ENCODE measurements at places on chromosomes 7 and 10.

DNA sequence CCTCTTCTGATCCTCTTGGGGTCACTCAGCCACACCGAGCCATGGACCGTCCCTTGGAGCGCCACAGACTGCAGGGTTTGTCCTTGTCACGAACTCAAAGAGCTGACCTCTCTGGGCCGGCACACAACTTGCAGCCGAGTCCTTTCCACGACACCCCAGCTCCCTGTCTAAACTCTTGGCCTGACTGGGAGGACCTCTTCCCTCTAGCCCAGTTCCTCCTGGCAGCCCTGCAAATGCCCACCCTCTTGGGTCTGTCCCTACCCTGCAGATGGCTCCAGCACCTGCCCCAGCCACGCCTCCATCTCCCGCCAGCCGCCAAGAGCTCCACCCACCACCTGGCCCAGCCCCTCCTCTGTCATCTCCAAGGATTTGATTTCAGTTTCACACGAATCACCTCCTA lies 339.2 kb downstream of the DNAJB6 start:
- DNase-seq = no peak

DNA sequence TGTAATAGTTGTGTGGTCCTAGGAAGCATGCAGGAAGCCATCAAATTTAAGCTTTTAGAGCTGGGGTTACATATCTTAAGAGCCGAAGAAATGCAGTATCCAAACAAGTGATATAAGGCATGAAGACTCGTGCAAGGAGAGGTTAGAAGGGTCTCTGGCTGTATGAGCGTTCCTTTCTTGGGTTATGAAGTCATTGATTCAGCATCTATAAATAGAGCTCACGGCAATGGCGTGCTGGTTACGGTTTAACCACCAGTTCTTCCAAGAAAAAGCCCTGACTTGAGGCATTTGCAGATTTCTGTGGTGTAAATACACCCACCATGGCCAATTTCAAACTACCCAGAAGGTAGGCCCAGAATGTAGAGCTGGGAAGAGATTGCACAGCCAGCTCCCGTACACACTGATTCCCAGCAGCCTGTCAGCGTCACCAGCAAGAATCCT lies 72.0 kb upstream of the KAT6B start:
- DNase-seq = no peak

- DNase-seq = no peak
Observed at GRCh38 chr10:103750836-103751235, 104.5 kb downstream of the SH3PXD2A start.

DNA sequence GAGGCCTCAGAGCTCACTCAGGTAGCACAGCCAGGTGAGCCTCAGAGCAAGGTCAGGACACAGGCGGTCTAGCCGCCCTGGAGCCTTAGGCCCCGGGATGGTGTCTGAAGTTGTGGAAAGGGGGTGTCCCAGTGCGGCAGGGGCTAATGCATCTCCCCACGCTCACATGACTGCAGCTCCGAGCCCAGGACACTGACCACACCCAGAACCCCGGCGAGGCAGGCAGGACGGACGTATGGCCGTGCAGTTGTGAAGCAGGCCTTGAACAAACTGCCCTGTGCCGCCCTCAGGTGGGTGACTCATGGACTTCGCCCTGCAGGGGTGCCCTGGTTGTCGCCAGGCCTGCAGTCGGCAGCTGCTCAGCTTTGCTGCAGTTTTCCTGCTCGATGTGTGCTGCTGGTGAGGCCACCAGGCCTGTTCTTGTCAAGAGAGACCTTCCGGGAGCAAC lies 5.0 kb upstream of the PRKAR1B start:
- DNase-seq = no peak

- no peak for DNase-seq
Observed at GRCh38 chr7:155963771-155964195, 151.5 kb upstream of the SHH start.

- DNase-seq = no peak
Observed at GRCh38 chr10:74922921-74923320, 96.5 kb downstream of the KAT6B start.

- no peak for DNase-seq
Observed at GRCh38 chr10:116620423-116621400, at the start of gene PNLIPRP2. Gene PNLIPRP2 (plus strand): TSS chr10:116620953.

DNA sequence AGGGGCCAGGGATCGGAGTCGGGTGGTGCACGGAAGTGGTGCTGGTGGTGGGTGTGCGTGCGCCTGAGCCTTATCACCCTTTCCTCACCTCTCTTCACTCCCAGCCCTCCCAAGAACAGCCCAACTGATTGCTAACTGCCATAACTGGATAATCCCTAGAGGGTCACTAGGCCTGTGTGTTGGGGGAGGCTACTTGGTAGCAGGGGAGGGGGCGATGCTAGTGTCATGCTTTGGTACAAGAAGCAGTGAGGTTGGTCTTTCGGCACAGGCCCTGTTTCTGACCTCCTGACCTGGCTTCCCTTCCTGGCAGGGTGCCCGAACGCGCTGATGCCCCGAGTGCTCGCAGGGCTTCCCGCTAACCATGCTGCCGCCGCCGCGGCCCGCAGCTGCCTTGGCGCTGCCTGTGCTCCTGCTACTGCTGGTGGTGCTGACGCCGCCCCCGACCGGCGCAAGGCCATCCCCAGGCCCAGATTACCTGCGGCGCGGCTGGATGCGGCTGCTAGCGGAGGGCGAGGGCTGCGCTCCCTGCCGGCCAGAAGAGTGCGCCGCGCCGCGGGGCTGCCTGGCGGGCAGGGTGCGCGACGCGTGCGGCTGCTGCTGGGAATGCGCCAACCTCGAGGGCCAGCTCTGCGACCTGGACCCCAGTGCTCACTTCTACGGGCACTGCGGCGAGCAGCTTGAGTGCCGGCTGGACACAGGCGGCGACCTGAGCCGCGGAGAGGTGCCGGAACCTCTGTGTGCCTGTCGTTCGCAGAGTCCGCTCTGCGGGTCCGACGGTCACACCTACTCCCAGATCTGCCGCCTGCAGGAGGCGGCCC lies 652 bp downstream of the KAZALD1 start:
- DNase-seq = peak; percentile 32

GRCh38 chr7:85095366-85095765 lies 91.5 kb downstream of the SEMA3D start:
- DNase-seq = no peak

- no peak for DNase-seq
Observed at GRCh38 chr10:24483701-24484100, 240.0 kb downstream of the ARHGAP21 start.

GRCh38 chr10:74992068-74992467 lies 119.4 kb upstream of the SAMD8 start:
- DNase-seq = no peak

- DNase-seq = no peak
Observed at GRCh38 chr10:35172574-35172973, 45.9 kb downstream of the CREM start.

GRCh38 chr10:109592391-109592790 lies 330.9 kb downstream of the XPNPEP1 start:
- DNase-seq = no peak

- DNase-seq = no peak
Observed at GRCh38 chr7:17422966-17423365, 124.5 kb downstream of the AHR start.

DNA sequence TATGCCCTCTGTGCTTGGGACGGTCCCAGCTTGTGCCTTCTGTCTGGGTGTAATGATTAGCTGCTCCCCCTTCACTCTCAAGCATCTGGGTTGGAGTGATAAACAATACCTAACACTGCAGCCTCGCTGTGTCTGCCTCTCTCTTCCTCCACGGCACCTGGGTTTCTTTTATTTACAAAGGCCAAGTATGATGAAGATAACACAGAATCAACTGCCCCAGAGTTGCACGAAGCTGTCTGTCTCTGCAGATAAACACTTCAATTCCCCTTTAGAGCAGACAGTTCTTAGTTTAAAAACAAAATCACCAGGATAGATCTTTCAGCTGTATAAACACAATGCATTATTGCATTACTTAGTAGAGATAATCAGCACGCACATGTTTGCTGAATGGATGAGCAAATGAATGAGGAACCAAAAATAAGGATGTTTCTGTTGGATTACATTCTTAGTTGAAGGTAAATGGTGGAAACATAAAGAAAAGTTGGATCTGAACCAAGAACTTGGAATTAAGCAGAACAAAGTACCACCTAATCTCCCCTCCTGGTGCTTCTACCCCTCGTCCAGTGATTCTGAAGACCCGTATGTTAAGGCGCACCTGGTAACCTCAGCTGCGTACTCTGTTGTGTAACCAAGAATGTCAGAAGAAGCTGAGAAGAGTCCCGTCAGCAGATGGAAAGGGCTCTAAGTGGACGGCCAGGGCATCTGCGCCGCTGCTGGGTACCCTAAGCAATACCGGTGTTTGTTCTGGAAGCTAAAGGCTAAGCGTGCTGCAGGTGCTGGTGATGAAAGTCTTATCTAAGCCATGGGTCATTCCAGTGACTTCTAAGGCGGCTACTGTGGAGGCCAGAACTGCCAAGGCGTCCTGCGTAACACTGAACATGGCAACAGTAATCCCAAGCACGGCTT lies 26.6 kb downstream of the INSIG1 start:
- no peak for DNase-seq

DNA sequence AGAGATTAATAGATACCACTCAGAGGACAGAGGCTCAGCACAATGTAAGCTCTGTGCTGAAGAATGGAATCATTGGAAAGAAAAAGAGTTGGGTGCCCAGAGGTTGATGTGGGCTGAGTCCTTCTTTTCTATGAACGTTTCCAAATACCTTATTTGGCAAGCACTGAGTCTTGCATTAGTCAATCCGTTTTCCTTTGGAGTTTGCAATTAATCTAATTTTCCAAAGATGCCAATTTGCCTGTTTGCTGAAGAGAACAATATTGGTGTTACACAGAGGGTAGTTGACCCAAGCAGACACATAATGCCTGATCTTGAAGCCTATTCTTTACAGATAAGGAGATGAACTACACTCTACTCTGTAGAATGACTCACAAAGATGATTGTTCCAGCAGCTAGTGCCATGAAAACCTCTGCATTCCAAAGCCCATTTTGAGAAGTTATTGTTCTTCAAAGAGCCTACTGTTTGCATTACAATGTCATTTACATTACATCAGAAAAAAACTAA lies 55.4 kb upstream of the MET start:
- no peak for DNase-seq

DNA sequence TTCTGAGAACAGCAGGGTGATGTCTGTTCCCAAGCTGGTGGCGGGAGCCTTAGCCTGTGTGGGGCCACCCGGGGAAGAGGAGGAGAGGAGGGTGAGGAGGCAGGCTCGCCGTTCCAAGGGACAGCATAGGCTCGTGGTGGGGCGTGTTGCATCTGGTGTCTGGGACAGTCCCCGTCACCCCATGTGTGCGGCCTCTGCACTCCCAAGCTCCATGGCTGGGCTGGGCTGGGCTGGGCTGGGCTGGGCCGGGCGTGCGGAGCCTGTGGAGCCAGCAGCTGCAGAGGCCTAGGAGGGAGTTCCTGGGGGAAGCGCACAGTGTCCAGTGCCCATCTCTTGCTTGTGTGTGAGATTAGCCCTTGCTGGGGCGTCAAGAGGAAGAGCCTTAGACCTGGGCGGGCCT lies 20.9 kb upstream of the TTYH3 start:
- no peak for DNase-seq

- DNase-seq = no peak
Observed at GRCh38 chr7:8035647-8036518, 67.3 kb downstream of the GLCCI1 start.

GRCh38 chr7:78585980-78586379 lies 787.4 kb downstream of the PHTF2 start:
- no peak for DNase-seq

DNA sequence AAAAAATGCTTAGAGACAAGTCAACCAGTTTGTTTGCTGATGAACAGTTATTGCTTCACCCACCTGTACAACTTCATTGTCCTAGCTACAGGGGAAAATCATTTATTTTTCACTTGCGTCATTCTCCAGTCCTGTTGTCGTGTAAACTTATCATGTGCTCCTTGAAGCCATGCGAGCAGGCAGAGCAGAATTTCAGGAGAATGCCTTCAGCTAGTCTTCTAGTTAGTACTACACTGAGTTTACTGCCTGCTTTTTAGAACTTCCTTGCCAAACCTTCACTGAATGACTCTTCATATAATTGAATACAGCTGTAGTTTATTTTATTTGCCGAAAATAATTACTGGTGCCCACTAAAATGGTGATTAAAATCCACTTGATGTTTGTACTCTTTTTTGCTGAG lies 15.6 kb downstream of the RPA3 start:
- DNase-seq = no peak

DNA sequence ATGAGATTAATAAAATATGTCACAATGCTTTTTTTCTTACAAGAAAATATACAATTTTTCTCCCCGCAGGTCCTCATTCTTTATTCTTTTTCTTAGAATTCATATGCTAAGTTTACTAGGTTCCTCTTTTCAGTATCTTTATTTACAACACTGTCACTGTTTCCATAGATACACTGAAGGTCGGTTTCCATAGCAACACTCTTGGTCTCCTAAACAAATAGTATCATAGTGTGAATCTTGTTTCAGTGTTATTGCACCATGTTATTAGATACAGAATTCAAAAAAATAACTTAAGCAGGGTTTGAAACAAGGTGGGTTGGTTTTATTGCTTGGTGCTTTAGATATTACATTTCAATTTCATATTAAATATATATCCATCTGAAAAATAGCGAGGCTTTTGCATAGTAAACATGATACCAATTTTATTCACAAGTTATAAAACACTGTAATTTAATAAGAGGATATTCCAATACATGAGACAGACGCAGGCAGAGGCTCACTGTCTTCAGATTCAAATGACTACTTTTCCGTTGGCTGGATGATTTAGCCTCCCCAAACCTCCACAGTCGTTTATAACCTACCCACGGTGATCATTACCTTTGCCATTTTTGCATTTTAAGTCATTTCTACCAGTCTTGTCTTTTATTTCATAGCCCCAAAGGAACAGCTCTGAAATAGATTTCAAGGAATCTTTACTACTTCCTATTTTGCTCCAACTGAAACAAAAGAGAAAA lies 88.9 kb upstream of the KLF6 start:
- no peak for DNase-seq

DNA sequence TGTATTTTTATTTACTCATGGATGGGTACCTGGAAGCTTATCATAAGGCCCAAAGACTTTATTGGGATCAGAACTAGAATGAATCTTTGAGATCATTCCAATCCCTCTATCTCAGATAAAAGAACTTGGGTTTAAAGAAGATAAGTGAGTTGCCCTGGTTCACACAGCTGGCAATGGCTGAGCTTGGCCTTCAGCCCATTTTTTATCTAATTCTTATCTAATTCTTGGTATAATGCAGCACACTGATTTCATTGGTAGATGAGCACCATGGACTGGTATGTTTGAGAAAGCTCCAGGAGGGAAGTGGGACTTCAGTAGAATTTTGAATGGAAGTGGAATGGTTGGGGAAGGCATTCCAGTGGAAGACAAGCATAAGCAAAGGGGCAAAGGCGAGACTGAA lies 558.9 kb downstream of the REEP3 start:
- DNase-seq = no peak

- no peak for DNase-seq
Observed at GRCh38 chr7:101985057-101985902, 167.9 kb downstream of the CUX1 start.

DNA sequence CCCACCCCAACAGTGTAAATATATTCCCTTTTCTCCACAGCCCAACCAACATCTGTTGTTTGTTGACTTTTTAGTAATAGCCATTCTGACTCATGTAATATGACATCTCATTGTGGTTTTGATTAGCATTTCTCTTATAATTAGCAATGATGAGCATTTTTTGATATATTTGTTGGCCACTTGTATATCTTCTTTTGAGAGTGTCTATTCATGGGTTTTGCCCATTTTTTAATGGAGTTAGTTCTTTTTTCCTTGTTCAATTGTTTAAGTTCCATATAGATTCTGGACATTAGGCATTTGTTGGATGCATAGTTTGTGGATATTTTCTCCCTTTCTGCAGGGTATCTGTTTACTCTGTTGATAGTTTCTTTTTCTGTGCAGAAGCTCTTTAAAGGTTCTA lies 340.1 kb downstream of the NXPH1 start:
- DNase-seq = no peak

Measured in T-helper 1 cell (primary cell).